Gastroesophageal sphincter (tissue), 4 donors: ENCODE measurements at places on chromosomes 5 and 9. TPM values are rescaled to one million over a fixed set of nuclear protein-coding genes. Genes with fewer than 3 reads are reported as not detected.
A peak's percentile ranks its signal among the peaks of the same experiment; 100 is the strongest.

- peak; percentile 77 for ATAC-seq
Measured at GRCh38 chr5:143921525-143922311, 109.8 kb downstream of the HMHB1 start.

DNA sequence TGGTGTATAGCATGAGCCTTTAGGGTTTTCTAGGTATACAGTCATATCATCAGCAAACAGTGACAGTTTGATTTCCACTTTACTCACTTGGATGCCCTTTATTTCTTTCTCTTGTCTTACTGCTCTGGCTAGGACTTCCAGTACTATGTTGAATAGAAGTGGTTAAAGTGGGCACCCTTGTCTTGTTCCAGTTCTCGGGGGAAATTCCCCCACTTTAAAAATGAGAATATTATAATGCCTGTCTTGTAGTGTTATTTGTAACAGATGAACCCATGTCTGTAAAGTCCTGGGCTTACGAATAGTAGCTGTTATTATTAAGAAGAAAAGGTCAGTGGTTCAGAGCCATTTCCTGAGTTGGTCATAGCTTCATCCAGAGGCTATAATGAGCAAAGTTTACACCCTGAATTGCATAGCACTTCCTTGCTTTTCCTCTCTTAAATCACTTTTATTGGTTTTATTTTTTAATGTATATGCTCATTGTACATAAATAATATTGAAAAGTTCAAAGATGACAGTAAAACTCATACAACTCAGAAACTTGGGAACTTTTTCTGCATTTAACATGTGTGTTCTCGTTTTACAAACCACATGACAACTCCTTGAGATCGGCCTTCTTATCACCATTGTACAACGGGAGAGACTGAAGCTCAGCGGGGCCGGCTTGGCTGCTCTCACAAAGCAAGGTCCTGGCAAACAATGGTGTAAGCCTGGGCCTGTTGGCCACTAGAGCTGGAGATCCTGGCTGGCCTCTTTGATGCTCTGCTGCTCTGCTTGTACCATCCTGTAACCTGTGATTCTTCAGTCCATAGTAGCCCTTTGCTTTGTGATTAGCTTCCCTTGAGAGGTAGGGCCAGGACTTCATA, 85.2 kb downstream of the CYFIP2 start:
- no peak for ATAC-seq

DNA sequence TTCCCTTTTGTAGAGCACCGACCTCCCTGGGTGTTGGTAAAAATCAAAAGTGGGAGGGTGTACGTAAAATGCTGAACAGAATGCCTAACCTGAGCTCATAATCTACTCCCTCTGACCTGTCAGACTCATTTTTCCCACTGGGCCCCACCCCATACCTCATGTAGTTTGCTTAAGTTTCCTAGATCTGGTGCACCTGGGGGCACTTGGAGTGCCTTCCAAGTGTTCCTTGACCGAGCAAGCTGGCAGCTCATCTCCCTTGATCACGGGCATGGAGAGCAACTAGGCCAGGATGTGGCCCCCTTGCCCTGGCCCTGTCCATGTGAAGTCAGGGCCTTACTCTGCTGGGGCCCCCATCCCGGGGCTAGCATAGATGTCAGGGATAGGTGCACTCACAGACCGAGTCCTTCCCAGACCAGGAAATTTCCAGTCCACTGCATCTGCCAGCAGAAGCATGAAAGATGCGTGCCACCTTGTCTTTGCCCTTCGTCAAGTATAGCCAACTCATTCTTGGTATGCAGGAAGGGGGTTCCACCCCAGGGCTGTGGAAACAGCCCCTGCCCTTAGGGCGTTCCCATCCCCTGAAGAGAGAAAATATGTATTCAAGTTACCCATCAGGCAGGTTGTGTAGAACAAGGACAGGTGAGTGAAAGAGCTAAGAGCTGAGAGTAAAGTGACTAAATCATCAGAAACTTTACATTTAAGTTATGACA, 41.9 kb downstream of the SLC22A5 start:
- ATAC-seq = no peak

DNA sequence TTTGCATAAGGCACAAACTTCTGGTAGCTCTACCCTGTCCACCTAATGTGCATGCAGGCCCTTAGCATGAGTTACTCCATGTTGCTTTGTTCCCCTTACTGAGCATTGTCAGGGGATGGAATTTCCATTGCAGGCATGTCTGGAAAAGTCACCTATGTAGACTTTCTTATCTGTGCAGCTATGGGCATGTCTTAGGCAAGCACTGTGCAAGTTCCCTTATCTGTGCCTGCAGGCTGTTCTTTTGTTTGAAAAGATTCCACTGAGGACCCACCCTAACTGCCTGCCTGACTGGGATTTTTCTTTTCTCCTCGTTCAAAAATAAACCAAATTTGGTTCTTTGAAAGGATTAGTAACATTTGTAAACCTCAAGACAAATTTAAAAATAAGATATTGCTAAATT, 587.0 kb downstream of the CDH18 start:
- no peak for ATAC-seq

GRCh38 chr5:176190886-176191755, 47.1 kb upstream of the SIMC1 start:
- no peak for ATAC-seq

- no peak for ATAC-seq
Measured at GRCh38 chr5:88226881-88227450, 41.7 kb downstream of the TMEM161B start.

DNA sequence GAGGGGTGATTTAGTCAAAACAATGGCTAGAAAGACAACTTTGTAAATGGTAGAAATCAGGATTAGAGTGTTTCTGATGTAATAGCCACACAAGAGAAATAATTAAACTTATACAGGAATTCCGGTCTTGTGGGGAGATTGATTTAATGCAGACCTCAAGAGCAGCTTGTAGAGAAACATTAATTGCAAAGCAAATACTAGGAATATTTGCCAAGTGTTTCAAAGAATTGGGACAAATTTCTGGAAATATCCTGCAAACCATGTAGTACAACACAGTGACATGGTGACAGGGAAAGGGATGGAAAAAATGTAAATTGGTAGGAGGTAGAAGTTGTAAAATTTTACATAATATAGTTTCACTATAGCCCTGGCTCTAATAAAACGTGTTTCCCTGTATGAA, 28.9 kb downstream of the NLN start:
- ATAC-seq = no peak

- ATAC-seq = no peak
Measured at GRCh38 chr5:44868541-44868940, 59.8 kb downstream of the MRPS30 start.

GRCh38 chr9:86356871-86357866, 3.0 kb upstream of the TUT7 start:
- no peak for ATAC-seq

DNA sequence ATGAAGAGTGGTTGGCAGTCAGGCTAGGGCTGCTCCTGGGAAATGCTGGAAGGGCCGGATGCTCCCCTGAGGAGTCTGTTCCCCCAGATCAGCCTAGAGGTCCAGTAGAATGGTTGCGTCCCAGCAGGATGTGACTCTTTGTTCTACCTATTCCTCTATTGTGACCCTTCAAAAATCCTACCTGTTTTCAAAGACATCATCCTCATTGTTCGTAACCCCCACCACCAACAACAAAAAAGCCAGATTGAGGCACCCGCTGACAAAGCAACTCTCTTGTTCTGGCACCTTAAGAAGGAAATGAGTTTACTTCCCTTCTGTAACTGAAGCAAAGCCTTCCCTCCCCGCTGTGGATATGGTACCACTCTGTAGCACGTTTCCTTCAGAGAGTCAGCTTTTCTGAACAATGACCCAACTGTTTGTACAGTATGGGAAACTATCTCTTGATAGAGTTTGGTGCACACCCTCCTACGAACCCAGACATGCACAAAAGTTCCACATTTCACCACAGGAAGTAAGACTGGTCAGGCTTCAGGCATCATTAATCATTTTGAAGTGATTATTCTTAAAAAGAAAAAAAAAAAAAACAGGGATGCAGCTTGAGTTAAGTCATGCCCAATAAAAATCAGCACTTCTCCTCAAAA, 207.2 kb downstream of the ENC1 start:
- ATAC-seq = no peak

GRCh38 chr5:149298163-149298562, 26.5 kb downstream of the AFAP1L1 start:
- no peak for ATAC-seq

DNA sequence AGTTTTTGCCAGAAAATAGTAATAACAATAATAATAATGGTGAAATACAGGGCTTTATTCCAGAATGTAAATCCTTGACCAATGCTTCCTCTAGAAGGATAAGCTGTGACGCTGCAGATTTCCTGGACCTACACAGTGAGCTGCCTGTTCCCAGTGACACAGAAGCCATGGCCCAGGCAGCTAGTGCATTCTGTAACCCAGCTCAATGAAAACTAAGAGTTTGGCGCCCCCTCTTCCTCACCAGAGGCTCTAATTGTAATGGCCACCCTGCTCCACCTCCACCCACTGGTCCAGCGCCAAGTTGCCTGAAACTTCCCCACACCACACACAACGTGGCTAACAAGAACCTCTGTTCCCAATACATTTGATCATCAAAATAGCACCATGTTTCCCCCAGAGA, 248.1 kb downstream of the CETN3 start:
- no peak for ATAC-seq

DNA sequence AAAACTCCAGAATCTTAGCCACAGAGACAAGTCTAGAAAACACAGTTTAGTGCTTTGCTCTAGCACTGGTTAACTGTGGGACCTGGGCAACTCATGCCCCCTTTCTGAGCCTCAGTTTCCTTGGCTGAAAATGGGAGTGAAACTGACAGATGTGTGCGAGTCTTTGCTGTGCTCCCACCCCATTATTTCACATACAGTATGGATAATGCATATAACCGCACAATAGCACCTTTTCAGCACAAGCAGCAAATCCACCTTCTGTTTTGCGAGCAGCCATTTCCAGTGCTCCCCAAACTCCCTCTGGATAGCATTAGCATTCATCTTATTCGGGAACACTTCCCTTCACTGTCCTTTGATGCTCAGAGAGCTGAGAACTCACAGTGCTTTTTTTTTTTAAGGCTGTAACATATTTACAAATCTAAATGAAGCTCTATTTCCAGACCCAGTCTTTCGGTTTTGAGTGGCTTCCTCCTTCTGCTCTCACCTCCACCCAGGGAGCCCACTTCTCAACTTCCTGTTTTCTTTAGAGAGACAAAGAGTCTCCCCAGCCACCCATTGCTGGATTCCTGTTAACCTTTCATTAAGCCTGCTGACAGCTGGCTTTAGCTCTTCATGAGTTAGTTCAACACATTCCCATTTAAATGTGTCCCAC, 49.2 kb downstream of the TIMD4 start:
- ATAC-seq = no peak

DNA sequence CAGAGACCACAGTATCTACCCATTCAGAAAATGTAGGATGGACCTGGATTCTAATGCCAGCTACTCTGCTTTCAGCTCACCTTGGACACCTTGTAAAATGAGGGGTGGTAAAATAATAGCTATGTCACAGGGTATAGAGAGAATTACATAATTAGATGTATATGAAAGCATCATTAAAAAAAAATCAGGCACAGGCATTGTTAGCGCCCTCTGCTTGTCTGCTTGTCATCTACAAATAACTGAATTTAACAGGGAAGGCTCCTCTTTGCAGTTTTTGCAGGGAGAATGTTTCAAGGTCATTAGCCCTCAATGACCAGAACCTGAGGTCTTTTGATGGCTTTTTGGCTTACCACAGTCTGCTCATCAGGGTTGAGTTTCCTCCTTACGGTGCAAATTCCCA, 58.0 kb downstream of the GPR21 start:
- no peak for ATAC-seq

GRCh38 chr5:108801776-108802175, 54.1 kb downstream of the FER start:
- ATAC-seq = no peak

- ATAC-seq = peak; percentile 77
Measured at GRCh38 chr9:2570615-2571479, 50.7 kb upstream of the VLDLR start.

DNA sequence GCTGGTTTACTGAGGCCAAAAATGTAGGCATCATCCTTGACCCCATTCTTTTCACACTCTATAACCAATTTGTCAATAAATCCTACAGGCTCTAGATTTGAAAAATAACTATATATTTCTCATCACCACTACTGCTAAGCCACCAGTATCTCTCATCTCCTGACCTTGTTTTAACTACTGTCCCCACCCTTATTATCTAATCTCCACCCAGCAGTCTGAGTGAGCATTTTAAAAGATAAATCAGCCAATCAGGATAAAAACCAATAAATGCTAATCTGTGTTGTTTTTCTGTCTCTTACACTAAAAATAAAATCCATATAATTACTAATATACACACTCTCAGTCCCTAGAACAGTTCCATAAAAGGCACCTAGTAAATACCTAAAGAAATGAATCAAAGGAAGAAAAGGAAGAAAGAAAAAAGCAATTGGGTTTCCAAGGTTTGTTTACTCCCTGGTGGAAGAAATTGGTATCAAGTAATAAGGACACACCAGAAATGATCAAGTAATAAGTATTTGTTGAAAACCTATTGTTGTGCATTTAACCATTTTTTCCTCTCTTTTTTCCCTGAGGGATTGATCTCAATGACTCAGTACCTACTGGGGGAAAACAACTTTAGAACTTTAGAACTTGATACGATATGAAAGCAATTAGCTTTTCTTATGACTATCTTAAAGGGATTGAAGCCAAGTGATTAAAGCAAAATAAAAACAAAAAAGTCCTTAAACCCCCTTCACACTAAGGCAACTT, 19.3 kb downstream of the MRPS27 start:
- ATAC-seq = no peak

DNA sequence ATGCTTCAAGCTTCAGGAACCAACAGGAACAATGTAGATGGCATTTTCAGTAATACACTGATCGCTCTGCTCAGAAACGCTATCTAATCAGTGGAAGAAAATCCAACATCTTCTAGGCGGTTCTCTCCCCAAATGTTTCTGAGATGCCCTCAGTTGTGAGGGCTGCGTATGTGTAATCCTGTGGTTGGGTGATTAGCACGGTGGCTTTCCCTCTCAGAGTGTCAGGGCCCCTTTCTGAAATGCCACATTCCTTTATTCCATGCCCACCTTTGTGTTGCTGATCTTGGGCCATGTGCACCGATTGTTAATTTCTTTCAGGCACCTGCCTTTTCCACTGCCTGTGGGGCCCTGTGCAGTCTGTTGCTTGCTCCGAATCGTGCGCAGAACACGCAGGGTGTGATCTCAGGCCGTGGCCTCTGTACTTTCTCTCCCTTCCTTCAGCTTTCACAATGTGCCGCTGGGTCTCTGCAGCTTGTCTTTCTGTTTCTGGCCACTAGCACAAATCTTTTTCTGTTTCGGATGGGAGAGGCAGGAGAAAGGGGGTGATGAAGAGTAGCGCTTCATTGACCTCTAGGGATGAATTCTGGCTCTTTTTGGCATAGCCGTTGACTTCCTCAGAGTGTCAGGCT, 324.0 kb downstream of the PARP8 start:
- no peak for ATAC-seq

GRCh38 chr9:128088253-128088945, 20.4 kb downstream of the SLC25A25 start:
- no peak for ATAC-seq

PCDHGA7 gene
- 2.7 TPM for total RNA-seq

TYRP1 gene
- total RNA-seq = not detected

PIP5K1B gene
- total RNA-seq = 1.1 TPM

OR13C4 gene
- total RNA-seq = not detected

DMRT3 gene
- not detected for total RNA-seq

PAPPA gene
- 3.4 TPM for total RNA-seq

TAF9 gene
- 30.4 TPM for total RNA-seq
